ENCODE measurements at places on chromosomes 11 and 22.

GRCh38 chr22:39317084-39317774 lies 2.2 kb downstream of the RPL3 start:
- peak; percentile 44 for DNase-seq

- DNase-seq, result no peak
These were observed 45.1 kb upstream of the LMO2 start for GRCh38 chr11:33936725-33937604.

GRCh38 chr11:4495487-4495886 lies 13.0 kb downstream of the OR52K1 start:
- DNase-seq, result peak; percentile 19

DNA sequence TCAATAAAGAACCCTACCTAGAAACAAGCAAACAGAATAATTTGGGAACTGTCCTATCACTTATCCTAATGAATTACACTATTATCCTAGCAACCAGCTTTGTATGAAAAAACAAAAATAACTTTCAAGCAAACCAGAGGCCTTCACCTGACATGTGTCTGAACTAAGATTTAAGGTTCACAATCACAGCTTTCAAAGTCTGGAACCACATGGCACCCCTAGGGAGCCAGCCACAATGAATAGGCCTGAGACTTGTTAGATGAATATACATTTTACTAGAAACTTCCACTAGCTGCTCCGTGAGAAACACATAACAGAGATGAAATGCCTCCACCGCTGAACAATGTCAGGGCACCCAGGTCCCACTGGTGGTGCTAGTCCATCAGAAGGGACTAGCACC lies 65.8 kb upstream of the CYP2D6 start:
- DNase-seq, result no peak
